Spleen (tissue), 13 donors: ENCODE measurements at places on chromosomes 3 and 15.

DNA sequence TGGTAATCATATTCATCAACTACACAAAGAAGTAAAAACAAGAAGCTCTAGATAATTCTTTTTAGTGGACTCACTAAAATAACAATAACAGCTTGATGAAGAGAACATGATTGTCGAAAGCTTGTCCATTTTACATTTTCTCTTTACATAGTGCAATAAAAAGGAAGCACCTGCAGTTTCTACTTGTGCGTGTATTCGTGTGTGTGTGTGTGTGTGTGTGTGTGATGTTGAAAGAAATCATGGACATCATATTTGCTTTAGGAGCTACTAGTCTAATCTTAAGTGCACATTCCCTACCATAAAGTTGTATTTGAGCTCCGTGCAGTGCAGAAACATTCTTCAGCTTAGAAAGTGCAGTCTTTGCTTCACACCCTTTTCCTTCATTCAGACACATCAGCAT lies 288.8 kb downstream of the ZBTB20 start:
- DNase-seq: no peak

GRCh38 chr3:11706604-11707003 lies 62.9 kb upstream of the VGLL4 start:
- no peak for DNase-seq

- DNase-seq: no peak
Measured at GRCh38 chr3:53496392-53496670, 1.9 kb downstream of the CACNA1D start.

- DNase-seq: no peak
Measured at GRCh38 chr3:195411836-195412235, 31.0 kb downstream of the ACAP2 start.

DNA sequence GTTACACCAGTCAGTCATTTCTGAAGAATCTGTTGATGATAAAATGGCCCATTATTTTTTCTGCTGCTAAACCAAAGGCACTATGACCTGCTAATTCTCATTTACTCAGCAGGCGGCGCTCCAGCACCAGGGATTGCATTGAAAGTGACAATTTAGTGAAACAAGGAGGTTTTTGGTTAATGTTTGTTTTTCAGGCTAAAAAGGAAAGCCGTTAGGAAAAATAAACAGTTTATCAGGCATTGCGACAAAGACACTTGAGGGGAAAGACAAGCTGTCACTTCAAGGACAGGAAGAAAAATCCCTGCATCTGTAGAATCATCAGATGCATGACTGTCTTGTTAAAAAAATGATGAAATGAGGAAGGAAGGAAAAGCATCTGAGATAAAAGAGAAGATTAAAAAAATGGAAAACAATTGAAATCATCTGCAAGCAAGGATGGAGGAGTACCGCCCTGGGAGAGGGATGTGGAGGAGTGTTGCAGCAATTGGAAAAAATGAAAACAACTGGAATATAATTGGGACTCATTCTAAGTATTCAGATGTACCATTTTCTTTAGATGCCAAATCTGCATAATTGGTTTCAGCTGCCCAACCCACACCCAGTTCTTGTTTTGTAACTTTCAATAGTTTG lies 54.0 kb downstream of the NR1D2 start:
- no peak for DNase-seq

DNA sequence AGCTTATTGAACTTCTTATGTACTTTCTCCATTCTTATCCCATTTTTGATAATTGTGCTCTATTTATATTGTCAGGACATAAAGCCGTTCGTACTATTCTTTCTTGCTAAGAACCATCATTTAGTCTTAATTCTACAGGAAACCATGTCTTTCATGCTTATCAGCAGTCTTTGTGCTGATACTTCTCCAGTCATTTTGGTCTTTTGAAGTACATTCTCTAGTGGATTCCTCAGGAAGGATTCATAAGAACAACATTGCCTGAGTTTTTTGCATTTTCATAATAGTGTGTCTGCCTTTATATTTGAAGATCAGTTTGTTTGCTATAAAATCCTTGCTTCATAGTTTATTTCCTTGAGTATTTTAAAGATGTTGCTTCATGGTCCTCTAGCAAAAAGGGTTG lies 126.6 kb upstream of the NEO1 start:
- no peak for DNase-seq

GRCh38 chr3:59567661-59568060 lies 517.8 kb upstream of the CFAP20DC start:
- DNase-seq: no peak

DNA sequence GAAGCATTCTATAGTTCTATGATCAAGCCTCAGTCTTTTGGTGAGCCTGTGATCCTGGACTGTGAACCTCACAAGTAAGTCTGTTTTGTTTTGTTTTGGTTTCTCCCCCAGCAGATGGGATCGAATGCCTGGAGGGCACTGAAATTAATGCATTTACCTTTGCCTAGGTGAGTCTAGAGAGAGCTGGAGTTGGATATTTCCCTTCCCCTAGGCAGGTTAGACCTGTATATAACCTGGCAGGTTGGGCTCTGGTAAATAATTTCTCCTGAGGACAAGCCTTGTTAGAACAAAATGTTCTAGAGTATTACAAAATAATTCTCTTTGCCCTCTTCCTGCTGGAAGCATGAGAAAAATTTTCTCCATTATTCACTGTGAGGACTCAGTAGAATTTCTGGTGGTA lies 211.9 kb downstream of the TPRG1 start:
- no peak for DNase-seq

- DNase-seq: peak; percentile 84
Measured at GRCh38 chr15:51751697-51752683, 593 bp downstream of the TMOD2 start.

DNA sequence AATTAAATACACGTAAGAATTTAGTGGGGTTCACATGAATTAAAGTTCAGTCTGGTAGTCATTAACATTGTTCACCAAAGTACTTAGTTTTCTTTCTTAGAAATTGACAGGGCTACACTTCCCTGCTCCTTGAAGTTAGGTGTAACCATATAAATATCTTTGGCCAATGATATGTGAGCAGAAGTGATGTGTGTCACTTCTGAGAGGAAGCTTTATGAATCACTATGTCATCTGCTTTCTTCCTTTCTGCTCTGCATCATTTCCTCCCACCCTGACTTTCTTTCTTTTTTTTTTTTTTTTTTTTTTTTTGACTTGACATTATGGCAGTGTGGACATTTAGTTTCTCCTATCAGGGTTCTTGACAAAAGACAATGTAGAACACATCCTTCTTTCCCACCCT lies 156.2 kb upstream of the COL8A1 start:
- no peak for DNase-seq

DNA sequence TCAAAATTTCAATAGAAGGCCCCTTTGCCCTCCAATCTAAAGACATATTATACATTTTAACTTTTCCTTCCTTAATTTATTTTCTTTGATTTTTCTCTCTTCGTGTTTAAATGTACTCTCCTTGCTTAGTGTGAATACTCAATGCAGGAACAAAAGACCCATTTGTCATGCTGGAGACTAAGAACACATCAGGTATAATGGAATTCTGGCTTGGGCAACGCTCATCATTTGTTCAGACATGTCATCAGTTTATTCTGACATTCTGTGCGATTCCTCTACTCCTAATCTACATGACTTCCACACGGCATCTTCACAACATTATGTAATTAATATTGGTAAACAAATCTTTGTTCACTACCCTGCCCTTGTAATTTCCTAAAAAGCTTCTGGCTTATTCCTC lies 136.6 kb upstream of the LRRN1 start:
- no peak for DNase-seq

GRCh38 chr15:58521293-58521991 lies 89.7 kb downstream of the LIPC start:
- DNase-seq: peak; percentile 89

- DNase-seq: no peak
Measured at GRCh38 chr3:160478338-160478737, 28.8 kb upstream of the TRIM59 start.

DNA sequence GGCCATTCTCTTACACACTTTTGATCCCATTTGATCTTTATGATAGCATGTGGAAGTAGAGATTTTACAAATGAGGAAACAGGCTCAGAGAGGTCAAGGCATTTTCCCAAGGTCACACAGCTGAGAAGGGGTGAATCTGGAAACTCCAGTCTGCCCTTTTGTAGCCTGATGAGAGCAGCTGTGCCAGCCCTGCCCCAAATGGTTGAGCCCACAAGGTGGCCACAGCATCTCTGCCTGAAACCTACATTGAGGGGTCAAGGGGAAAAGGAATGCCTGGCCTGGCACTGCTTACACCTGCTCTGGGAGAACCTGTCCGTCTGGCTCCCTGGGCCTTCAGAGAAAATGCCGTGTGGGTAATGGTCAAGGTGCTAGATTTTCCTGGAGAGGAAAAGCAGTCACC lies 200.2 kb upstream of the LINGO1 start:
- peak; percentile 59 for DNase-seq

DNA sequence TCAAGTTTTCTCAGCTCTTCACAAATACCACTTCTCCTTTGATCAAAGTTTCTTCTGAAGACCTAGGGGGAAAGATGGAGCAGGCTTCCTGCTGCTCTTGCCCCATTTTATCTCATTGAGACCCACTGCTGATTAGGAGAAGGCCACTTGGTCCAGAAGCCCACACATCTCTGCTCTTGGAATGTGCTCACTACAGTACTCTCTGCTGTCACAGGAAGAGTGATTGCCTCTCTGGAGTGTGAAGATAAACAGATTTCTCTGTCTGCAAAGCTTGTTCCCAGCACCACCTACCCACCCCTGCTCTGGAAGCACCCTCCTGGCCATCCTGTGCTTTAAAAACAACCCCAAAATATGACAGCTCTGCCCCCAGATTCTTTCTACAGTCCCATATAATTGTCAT lies 41.3 kb upstream of the PRTG start:
- DNase-seq: no peak

DNA sequence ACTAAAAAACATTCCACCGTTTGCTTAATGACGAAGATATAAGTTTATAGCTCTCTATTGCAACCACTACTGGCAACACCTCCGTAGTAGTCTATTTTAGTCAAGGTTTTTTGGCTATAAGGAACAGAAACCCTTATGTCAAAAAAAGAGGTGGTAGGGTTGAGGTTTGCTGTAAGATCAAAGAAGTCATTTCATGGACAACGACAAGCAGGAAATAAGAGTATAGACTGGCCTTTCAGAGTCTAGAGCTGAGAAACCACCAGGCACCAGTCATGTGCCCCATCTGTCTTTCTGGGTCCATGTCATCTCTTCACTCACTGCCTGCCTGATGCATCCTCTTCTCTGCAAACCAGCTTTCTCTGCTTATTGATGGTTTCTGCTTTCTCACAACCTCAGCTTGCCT lies 42.7 kb downstream of the THBS1 start:
- no peak for DNase-seq

DNA sequence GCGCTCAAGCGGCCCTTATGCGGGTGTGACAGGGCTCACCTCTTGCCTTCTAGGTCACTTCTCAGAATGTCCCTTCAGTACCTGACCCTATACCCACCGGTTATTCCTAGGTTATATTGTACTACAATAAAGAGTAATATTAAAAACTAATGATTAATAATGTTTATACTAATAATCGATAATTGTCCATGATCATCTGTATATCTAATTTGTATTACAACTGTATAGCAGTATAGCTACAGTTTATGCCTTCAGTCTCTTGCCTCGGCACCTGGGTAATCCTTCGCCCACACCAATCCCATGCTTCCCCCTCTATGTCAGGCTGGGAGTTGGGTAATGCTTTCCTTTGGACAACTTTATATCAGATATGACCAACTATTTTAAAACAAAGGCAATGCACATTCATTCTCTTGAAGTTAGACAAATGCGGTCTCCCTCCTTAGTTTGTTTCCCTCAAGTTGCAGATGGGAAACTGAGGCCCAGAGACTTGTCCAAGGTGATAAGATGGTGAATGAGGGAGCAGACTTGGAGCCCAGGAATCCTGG lies 3.4 kb downstream of the FAH start:
- DNase-seq: no peak

DNA sequence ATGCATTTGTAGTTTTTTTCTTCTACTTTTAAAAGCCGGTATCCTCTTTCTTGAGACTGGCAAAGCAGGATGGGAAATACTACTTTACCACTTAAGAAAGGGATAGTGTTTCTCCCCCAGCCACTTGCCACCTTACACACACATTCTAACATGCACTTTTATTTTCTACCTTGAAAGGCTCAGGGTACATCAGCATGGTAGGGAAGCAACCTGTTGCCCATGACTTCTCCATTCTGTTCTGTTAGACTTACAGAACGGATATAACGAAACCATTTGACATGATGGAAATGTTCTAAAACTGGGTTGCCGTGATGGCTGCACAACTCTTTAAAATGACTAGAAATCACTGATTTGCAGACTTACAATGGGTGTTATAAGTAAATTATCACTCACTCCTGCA lies 405.5 kb downstream of the SHQ1 start:
- DNase-seq: no peak

DNA sequence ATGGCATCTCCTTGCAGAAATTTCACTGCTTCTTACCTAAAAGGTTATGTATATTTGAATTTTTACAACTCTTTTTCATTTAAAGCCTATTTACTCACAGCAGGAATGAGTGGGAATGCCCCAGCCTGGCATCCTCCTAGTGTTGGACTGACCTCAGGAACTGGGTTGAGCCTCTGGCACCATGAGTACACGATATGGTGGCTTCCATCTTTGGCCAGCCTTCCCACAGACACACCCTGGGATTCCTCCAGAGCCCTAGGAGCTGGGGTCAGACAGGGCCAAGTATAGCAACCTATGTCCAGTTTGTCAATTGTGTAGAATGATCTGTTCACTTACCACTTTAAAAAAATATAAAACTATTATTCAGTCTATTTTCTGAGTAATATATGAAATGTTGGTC lies 57.2 kb upstream of the HEG1 start:
- DNase-seq: no peak

GRCh38 chr3:154886437-154886836 lies 193.7 kb upstream of the MME start:
- no peak for DNase-seq

- no peak for DNase-seq
Measured at GRCh38 chr15:50145451-50145872, 26.4 kb upstream of the ATP8B4 start.
